NCI-H1092 treated with DMSO at 0.1 percent for 48 hours (cell line): ENCODE measurements at places on chromosomes 7 and 10.

DNA sequence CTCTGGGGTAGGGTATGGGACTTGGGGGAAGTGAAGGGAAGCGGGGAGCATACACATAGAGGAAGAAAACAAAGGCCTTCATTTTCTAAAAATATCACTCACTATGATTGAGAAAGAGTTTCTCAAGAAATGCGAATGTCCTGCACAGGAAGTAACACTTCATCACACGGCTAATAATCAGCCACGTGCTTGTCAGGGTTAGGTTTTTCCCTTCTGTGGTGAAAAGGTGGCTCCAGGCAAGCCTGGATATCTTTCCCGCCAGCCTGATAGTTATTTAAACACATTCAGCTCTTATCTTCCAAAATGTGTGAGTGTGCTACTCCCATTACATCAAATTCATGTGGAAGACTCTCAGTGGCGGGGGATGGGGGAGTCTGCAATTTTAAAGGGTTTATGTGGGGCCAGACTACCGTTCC lies 166.4 kb upstream of the ADO start:
- no peak for DNase-seq

GRCh38 chr10:125079091-125079600 lies 81.2 kb downstream of the CTBP2 start:
- no peak for DNase-seq

DNA sequence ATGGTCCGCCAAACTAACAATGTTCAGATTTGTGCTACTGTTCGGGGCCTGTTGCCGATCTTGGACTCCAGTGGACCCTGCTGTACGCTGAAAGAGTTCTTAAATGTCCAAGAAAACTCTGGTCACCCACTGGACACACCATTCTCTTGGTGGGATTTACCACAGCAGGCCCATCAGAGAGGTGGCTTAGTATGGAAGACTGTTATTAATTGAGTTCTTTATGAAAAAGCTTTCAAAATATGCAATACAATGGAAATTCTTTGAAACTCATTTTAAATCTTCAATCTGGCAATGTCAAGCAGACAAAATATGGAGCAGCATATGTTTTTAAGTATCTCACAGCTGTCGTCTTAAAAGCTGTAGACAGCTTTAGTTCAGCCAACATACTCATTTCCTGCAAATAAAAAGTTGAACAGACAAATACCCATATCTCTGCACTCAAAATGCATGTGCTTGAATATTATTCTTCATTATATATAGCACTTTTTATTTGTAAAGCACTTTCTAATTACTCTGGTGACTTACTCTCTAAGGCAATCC lies 37.4 kb upstream of the GRM8 start:
- no peak for DNase-seq

DNA sequence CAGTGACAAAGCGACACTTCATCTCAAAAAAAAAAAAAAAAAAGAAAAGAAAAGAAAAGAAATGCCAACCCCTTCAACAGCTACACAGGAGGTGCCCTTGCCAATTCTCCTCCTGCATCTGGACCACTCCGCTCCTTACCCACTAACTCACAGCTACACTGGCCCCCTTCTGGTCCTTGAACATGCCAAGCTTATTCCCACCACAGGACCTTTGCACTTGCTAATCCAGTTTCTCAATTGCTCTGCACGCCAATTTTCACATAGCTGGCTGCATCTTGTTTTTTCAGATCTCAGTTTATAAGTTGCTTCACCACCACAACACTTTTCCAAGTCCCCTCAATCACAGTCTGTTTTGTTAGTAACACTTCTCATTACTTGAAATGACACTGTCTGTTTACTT lies 5.5 kb downstream of the PDAP1 start:
- no peak for DNase-seq

DNA sequence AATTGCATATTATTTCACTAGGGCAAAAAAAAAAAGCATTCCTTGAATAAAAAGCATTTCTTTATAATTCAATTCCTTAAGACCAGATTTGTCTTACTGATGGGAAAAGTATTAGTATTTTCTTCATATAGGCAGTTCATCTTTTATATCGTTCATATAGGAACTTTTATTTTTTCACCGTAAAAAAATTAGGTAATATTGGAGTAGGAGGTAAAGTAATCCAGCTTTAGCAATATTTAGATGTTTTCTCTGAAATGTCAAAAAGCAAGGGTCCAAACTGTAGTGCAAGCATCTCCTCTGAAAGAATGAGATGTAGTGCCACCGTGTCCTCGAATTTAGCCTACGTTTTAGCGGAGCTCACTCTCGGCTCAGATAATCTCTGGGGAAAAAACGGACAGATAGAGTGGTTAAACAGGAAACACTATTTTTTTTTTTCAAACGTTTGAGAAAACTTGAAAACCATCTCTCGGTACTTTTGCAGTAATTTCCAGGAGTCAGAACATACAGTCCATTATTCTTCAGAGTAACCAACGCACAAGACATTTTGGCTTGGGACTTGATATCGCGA lies 5.5 kb upstream of the SPAG6 start:
- DNase-seq: no peak

- no peak for DNase-seq
Observed at GRCh38 chr10:33965795-33966581, 631.5 kb upstream of the NRP1 start.

DNA sequence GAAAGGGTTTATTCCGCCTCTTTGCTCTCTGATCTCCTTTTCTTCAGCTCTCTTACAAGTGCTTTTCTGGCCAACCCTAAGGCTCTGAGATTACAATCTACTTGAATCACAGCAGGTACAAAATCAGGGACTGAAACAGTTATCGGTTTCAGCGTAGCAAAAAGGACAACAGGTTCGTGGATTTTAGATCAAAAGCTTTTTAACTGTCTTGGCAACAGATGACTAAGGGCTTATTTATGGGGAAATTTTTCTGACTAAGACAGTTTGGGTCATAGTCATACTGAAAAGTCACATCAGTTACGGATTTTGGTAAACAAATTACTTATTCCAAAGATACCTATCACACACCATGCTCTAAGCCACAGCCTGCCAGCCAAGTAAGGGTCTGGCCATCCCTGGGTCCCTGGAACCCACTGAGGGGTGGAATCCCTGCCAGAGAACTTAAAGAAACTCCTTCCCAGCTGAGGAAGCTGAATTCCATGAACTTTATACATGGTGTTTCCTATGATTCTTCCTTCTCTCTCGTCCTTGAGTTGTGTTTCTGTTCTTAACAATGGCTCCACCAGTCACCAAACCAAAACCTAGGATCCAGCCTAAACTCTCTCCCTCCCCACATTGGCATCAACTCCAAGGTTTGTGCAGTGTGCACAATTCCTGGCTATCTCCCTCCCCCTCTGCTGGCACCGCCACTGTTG lies 169.3 kb downstream of the FAM107B start:
- no peak for DNase-seq

DNA sequence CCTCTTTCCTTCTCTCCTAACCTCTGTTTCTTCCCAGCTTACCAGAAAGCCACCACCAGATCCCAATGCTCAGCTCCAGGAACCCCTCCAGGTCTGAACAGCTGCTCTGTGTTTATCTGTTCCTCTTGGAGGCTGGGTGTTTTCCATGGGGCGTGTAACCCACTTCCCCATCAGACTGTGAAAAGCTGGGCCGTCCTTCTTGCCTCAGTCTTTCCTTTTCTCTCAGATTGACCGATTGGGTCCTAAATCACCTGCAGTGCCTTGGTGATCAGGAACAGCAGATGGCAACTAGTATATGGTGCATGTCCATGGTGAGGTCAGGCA lies 4.8 kb downstream of the SH3PXD2A start:
- DNase-seq: no peak

DNA sequence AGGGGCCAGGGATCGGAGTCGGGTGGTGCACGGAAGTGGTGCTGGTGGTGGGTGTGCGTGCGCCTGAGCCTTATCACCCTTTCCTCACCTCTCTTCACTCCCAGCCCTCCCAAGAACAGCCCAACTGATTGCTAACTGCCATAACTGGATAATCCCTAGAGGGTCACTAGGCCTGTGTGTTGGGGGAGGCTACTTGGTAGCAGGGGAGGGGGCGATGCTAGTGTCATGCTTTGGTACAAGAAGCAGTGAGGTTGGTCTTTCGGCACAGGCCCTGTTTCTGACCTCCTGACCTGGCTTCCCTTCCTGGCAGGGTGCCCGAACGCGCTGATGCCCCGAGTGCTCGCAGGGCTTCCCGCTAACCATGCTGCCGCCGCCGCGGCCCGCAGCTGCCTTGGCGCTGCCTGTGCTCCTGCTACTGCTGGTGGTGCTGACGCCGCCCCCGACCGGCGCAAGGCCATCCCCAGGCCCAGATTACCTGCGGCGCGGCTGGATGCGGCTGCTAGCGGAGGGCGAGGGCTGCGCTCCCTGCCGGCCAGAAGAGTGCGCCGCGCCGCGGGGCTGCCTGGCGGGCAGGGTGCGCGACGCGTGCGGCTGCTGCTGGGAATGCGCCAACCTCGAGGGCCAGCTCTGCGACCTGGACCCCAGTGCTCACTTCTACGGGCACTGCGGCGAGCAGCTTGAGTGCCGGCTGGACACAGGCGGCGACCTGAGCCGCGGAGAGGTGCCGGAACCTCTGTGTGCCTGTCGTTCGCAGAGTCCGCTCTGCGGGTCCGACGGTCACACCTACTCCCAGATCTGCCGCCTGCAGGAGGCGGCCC lies 652 bp downstream of the KAZALD1 start:
- peak; percentile 65 for DNase-seq

DNA sequence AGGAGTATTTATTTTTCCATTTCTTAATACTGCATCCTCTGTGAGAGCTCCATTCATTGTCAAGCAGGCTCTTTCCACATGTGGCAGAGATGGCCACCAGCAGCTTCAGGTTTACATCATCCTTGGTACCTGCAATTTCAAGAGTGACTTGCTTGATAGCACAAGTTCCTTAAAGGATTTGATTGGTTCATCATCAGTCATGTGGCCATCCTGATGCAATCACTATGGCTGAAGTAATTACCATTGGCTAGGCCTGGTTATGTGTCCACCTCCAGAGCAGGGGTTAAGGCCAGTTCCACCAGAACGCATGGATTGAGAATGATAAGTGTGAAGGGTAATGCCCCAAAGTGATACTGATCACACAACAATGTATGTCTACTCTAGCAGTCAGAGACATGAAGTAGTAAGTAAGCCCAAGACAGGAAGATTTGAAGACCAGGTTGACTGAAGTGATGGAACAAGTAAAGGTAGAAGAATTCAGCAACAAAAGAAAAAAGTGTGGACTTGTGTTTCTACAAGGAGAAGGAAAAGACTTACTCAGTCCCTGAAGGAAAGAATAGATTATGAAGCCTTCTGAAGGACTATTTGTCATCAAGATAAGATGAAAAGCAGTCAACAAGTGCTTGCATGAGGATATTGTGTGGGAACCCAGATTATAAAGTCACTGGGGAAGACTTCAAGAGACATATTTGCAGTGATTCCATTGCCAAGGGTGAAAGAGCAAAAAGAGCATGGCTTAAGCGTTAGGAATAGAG lies 26.4 kb upstream of the PRKAR2B start:
- no peak for DNase-seq

DNA sequence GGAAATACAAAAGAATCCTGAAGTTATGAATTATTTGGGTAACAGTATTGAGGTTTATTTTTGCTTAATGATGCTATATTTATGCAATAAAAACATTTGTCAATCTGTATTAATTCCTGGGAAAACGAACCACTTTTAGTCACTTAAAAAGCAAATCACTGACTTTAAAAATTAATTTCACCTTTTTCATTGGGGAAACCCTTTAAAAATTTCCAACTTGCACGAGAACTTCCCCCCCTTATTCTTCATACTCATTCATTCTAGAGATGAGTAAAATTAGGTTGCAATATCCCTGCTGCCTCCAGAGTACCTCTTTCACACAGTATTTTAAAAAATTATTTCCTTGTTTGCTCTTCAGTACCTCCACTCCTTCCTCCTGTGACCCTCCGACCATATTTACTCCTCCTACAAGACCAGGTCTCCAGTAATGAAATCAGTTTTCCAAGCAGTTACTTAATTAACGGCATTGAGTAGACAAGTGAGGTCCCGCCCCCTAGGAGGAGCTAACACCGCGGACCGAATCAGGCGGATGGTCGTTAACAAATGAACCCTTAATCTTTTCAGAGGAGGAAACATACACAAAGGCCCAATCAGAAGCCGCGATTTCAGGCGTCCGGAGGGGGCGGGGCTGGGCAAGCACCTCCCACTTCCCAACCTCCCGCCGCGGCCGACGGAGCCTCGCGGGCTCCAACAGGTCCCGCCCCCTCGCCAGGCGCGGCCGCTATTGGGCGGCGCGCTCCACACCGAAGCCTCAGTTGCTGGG lies 465 bp upstream of the TRIM24 start:
- peak; percentile 100 for DNase-seq

DNA sequence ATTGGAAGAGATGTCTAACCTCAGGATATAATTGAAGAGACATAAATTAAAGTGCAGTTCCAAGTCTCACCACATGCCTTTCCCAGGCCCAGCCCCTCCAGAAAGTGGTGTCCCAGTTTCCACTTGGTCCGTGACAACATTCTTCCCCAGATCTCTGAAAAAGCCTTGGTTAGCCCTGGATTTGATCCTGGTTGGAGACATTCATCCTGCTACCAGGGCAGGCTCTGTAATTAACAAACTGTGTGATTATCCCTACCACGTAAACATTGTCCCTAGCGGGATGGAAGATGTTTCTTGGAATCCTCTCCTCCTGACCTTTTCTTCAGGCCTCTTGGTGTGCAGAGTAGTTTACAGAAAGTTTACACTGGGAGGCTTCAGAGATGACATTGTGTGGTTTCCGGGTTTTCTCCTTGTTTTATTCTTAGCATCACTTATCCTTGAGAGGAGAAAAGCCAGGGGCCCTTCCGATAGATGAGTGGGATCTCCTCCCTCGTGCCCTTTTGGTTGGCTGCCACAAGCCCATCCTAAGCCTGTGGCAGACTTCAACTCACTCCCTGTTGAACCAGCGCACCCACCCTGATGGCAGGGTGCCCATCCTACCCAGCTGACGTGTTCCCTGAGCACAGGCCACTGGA lies 83.8 kb downstream of the COL13A1 start:
- no peak for DNase-seq

- DNase-seq: peak; percentile 89
Observed at GRCh38 chr7:48781752-48782151, 142.6 kb upstream of the CDC14C start.

GRCh38 chr7:43890468-43890867 lies 15.9 kb downstream of the URGCP start:
- DNase-seq: no peak

- no peak for DNase-seq
Observed at GRCh38 chr7:118878336-118878735, 653.8 kb downstream of the ANKRD7 start.

DNA sequence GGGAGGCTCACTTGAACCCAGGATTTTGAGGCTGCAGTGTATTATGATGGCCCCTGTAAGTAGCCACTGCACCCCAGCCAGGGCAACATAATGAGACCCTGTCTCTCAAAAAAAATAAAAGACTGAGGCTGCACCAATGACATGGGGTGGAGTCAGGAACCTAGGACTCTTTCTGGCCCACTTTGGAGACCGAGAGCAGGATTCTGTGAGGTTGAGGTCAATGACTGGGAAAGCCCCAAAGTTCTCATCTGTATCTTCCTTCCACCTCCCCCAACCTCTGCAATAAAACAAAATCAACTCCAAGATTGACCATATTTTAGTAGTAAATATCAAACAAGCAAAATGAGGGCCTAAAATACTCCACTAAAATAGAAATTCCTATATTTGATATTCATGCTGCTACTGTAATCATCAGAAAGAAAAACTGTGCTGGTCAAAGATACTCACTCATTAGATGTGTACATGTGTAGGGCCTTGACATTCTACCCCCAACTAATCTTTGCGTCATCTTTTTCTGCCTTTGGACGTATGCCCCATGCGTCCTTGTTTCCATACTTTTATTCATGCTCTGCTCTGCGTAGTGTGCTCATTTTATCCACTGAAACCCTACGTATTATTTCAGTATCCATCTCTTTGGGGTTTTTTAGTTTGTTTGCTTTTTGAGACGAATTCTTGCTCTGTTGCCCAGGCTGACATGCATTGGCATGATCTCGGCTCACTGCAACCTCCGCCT lies 23.8 kb downstream of the WBP1L start:
- no peak for DNase-seq

- no peak for DNase-seq
Observed at GRCh38 chr10:19730167-19730906, 85.9 kb upstream of the PLXDC2 start.
